Activated T-helper 1 cell treated with anti-CD3 and anti-CD28 coated beads, Interleukin-2, amount 50 U/mL, for 16 hours (primary cell): ENCODE measurements at places on chromosomes 7 and 10.
A peak's percentile ranks its signal among the peaks of the same experiment; 100 is the strongest.

DNA sequence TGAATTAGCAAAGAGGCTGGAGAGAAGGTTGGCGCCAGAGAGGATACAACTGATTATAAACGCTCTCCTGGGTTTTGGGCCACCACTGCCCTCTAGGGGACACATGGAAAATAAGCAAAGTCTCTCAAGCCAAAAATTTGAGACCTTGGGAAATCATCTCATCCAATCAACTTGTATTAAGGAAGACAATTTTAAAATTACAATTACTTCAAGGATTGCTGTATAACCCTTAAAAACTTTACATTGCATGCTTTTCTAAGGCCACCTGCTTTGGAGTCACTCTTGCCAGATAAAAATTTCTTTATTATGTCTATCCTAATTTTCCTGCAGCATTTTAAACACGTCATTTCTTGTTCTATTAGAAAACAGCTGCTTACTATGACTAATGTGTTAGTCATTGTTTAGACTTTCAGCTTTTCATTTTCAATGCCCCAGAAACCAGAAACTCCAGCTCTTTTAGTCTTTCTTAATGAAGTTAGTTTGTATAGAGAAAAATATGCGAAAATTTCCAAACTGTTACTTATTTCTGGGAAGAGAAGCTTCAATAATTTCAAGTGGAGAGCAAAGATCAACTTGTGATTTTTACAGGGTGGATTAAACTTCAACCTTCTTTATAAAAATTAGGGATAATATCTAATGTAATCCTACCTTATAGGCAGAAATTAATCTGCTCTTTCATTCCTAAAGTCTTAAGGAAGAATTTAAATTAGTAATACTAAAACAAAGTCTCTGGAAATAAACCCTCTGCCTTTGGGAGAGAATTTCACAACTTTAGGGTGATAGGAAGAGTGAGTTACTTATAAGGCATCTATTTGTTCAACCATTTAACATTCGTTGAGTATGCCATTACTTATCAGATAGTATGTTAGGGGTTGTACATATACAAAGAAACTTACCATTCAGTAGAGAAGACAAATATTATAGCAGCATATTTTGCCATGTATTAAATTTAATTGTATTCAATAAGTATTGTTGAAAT is 20.6 kb upstream of the RHOBTB1 start:
- DNase-seq, result peak; percentile 9

DNA sequence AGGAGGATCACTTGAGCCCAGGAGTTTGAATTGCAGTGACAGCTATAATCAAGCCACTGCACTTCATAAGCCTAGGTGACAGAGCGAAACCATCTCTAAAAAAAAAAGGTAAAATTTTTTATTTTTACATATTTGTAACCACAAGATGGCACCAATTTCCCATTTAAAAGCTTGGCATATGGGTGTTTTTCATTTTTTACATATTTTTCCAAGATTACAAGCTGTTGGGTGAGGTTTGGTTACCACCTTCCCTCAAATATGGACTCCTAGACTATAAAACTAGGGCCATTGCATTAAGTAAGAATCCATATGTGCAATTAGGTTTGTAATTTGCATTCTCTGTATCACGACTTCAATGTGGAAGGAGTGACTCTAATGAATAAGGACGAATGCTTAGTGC is 129.3 kb upstream of the ACBD5 start:
- no peak for DNase-seq

GRCh38 chr10:117134056-117134305 is 4.1 kb downstream of the VAX1 start:
- no peak for DNase-seq

- DNase-seq, result no peak
Measured at GRCh38 chr7:41582116-41582515, 120.8 kb downstream of the INHBA start.

DNA sequence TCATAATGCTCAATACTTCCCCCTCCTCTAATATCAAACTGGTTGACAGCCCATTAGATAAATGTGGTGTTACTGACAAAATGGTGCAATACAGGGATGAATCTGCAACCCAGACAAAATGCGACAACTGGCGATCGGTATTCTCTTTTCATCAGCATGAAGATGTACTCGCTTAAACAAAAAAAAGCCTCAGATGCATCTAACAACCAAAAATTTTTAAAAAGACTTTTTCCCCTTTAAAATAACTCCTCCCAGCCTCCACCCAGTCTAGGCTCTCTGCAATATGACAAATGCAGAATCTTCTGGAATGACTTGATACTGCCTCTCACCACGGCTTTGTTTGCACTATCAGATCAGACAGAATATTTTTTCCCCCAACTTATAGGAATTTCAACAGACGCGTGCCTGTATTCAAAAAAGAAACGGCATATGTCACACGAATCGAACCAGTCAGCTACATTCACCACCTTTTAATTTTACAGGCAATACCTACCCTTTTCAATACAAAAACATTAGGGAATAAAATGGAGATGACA is 1.2 kb downstream of the YWHAG start:
- no peak for DNase-seq
